ENCODE measurements at places on chromosomes 7 and 10.

DNA sequence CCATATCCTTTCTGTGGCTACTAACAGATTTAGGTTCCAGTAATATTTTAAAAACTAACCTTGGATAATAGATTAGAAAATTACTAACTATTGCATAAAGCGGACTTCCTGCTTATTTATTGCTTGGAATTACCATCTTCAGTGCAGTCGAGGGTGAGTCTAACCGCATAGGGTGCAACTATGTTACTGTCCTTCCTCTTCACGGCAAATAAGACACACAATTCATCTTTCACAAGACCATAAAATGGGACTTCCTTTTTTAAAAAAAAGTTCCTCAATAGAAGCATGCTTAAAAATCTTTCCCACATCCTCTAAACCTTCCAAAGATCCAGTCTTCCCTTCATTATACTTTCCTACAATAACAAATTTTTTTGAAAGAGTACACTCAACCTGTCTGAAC is 2.1 kb downstream of the SLC25A40 start:
- no peak for DNase-seq

DNA sequence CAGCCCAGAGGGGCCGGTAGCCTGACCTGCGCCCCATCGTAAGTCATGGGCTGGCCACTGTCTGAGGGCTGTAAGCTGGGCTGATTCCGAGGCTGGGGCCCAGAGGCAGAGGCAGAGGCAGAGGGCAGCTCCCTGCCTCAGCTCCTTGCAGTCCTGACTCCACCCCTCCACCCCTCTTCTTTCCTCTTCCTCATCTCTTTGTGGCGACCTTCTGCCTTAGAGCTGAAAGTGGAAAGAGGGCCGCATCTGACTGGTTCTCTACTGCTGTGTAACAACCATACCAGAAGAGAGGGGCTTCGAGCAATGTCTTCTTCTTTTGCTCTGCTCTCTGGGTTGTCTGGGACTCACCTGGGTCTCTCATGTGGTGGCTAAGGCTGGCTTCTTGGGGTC is 179.1 kb downstream of the RPS24 start:
- DNase-seq: no peak

DNA sequence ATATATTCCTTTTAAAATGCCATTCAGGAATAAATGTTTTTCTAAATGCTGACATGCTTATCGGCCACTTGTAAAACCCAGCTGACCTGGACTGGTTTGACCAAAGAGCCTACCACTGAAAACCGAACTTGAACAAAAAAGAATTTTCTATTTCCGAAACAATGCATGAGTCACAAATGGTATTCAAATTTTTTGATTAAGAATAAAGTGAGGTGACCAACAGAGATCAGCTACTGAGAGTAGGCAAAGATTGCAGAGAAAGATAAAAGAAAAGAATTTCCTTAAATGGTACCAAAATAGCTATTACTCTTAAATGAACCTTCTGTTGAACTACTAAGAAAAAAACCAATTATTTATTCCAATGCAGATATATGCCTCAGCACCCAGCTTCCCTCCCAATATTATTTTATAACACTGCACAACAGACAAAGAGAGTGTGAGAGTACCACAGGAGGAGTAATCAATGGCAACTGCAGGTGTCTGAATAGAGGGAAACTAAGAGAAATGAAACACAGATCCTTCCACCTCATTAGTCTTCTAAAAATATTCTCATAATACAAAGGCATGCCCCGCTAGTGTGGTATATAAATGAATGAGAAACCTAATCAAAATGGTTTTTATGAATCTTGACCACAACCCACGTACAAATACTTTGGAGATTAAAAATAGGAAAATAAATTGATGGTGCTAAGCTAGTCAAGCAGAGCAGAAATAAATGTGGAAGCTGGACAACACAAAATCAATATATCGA is 20.1 kb downstream of the OSBPL3 start:
- DNase-seq: no peak

- DNase-seq: no peak
These were observed 9.1 kb upstream of the ANAPC16 start for GRCh38 chr10:72206511-72207229.

- no peak for DNase-seq
These were observed 31.6 kb upstream of the ANK3 start for GRCh38 chr10:60420991-60421894.

- DNase-seq: no peak
These were observed 39.4 kb downstream of the NIPSNAP2 start for GRCh38 chr7:56003749-56004148.

DNA sequence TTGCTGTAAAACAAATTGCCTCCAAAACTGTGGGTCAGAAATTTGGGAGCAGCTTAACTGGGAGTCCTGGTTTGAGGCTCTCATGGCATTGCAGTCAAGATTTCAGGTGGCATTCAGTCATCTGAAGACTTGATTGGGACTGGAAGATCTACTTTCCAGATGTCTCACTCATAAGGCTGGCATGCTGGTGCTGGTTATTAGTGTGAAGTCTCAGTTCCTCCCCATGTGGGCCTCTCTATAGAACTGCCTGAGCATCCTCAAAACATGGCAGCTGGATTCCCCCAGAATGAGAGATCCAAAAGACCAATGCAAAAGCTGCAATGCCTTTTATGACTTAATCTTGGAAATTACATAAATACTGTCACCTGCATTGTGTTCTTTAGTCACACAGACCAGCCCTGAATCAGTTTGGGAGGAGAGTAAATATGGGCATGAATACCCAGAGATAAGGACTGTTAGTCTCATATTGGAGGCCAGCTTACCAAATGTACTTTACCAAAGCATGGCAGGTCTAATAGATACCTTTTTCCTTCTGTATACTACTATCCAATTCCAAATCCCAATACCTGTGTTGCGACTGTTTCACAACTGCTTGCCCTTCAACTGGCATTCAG is 6.5 kb upstream of the HERPUD2 start:
- no peak for DNase-seq
